ENCODE measurements at places on chromosomes 5 and 9.

GRCh38 chr9:128429513-128430086, 8.9 kb downstream of the CERCAM start:
- no peak for DNase-seq

- no peak for DNase-seq
Observed at GRCh38 chr5:176628406-176629228, 1.7 kb downstream of the SNCB start.

GRCh38 chr5:177456976-177457851, 10.6 kb downstream of the PRR7 start:
- DNase-seq = peak; percentile 85

GRCh38 chr9:36143245-36143641, 6.7 kb downstream of the GLIPR2 start:
- DNase-seq = no peak

GRCh38 chr5:171426266-171426665, 6.8 kb downstream of the FGF18 start:
- DNase-seq = no peak

GRCh38 chr5:154967421-154968024, 26.6 kb downstream of the MRPL22 start:
- DNase-seq = peak; percentile 19

GRCh38 chr5:150577378-150578139, 62.9 kb upstream of the SYNPO start:
- no peak for DNase-seq

GRCh38 chr9:19372567-19372966, 7.5 kb downstream of the RPS6 start:
- no peak for DNase-seq

- no peak for DNase-seq
Observed at GRCh38 chr5:119322948-119323537, 32.8 kb upstream of the TNFAIP8 start.

GRCh38 chr9:87503927-87504326, 6.3 kb downstream of the DAPK1 start:
- DNase-seq = peak; percentile 31

DNA sequence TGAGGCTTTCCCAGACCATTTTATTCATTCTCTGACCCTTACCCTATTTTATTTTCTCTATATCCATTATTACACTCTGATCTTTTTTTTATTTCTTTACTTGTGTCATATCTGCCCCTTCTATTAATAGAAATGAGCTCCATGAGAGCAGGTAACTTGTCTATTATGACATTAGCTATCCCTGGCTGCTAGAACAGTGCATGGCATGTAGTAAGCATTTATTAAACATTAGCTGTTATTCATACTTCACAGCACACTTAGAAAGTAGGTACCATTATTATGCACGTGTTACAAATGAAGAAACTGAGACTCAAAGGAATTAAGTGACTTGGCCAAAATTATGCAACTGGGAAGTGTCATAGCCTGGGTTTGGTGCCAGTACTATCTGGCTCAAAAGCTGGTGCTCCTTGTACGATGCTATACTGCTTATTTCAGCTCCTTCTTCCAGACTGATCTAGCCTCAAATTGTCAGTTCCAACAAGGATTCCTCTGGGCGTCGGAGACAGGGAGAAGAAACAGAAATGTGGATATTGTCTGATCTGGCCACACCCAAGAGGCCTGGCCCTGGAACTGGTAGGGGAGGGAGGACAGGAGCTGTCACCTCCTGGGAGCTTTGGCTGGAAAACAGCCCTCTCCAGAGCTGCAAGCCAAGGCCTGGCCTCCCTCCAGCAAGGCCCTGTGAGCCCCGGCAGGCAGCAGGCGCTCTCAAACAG, 10.8 kb upstream of the NIPAL4 start:
- no peak for DNase-seq

DNA sequence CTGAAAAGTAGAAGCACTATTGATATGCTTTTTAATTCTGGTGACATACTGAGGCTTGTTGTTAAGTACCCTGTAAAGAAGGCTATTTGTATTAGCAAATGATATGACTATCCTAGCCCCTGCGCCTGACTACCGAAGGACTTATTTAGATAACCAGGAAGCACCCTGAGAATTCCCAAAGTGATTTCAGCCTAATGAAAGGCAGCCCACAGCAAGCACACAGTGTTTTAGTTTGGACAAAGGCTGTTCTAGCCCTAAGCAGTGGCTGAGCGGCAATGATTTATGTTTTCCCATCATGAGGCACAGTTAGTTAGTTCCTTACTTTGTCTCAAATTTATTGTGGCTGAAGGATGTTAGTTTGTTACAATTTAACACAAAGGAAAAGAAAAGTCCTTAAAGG, 235.3 kb downstream of the KCTD16 start:
- no peak for DNase-seq

DNA sequence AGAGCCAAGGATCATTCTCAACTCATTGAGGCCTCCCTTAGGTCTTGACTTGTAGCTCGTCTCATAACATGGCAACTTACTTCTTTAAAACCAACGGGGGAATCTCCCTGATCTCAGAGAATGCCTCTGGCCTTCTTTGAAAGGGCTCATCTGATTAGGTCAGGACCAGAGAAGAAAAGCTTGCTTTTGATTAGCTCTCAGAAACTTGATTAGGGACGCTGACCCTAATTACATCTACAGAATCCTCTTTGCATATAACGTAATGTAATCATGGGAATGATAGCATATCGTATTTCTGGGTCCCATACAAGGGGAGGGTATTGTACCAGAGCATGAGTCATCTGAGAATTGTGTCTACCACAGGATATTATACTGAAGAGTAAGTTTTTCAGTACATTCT, 125.1 kb upstream of the SH3GL2 start:
- no peak for DNase-seq

DNA sequence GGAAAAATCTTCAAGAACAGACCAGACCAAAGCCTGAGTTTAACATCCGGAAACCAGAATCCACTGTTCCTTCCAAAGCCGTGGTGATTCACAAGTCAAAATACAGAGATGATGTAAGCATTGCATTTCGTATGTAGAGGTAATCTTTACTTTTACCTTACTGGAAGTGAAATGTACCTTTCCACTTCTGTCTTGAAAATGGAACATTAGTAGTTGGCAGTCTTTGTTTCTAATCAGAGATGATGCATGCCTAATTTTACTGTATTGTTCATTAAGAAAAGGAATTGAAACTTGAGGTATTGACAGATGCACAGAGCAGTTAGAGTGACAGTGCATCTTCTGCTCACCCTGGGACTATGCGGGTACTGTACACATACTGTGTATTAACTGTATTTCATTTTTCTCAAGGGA, 34.6 kb downstream of the HABP4 start:
- no peak for DNase-seq

DNA sequence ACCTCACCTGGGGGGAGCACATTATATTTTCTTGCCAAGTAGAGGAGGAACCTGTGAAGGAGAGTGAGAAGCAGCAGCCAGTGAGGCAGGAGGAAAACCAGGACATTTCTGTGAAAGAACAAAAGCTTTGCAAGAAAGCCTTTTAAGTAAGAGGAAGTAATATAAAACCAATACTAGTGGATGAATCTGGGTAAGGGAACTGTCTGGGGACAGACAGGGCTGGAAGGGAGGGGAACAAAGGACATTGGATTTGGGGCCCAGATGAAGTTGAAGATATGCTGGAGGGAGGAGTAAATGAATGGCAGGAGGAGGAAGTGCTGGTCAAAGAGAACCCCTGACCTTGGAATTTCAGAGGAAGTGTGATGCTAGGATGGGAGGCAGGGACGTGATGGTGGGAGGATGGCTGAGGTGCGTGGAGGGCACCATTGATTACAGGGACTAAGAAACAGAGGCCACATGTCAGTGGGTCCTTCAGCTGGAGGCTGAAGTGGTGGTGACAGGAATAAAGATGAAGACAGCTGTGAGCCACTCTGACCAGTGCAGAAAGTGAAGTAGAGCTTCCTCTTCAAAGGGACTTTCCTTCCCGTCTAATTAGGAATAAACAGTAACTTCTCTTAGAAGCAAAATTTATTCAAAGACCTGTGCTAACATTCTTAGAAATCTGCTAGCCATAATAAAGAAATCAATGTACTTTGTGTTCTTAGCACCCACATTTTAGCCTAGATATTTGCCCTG, 43.5 kb upstream of the FABP6 start:
- DNase-seq = peak; percentile 67

DNA sequence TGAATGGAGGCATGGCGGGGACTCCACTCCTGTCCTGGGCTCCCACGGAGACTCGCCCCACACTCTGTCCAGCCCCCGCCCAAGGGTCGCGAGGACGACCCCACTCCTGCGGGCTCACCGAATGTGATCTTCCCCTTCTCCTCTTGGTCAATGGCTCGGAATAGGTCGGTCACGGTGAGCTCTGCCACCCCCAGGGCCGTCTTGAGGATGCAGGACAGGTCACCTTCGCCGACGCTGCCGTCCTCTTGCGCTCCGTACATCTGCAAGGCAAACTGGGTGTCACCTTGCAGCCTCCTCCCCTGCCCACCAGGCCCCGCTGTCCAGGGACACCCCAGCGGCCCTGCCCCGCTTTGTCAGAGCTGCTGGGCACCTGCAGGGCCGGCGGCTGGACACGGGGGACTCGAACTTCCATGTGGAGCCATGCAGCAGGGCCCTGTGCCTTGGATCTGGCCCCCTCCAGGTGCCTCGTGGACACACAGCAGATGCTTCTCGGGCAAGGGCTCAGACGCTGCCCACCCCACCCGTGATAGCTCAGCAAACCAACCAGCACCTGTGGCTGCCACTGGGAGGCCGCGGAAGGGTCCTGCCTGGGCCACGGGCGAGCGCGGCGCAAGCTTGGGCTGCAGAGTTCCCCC, 21.5 kb upstream of the SLC6A3 start:
- no peak for DNase-seq

GRCh38 chr9:97518909-97519307, 17.4 kb downstream of the TMOD1 start:
- DNase-seq = no peak

- peak; percentile 31 for DNase-seq
Observed at GRCh38 chr5:84718377-84718776, 333.7 kb upstream of the EDIL3 start.

DNA sequence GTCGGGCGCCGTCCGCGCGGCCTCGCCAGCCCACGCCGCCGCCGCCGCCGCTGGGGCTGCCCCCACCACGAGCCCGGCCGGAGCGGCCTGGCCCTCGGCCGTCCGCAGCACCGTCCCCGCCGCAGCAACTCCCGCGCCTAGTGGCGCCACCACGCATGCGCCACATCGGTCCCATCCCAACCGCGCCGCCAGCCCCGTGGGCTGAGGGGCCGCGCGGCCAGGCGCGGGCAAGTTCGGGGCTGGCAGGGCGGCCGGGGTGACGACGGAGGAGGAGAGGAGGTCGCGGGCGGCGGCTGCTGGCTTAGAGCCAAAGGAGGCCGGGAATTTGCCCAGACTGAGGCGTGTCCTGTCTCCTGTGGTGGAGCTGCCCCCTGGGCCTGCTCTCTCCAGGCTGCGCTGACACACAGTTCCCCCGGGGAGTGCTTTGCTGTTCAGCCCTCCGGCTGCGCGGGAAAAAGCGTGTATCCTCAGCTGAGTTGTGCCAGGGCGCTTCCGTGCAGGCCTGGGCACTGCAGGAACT, at the start of gene TUSC1:
Gene TUSC1, minus strand, starts transcription at position 298 of the 520 bp plus-strand sequence. Its CDS starts 132 bp downstream, at position 166.
- DNase-seq = no peak

DNA sequence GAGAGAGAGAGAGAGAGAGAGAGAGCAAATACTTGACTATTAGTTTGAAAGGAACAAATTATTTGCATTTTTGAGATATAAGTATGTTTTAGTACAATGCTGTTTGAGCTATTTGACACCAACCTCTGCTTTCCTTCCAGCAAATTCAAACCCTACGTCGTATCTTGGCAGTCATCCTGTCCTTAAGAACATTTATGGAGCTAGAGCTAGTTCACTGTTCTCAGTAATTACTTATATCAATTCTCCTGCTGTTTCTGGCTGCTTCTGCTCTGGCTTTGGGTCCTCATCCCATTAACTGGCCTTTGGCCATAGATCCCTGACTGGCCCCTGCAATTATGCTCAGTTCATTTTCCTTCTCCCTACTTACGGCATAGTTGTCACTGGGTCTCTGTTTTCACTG, 19.9 kb upstream of the ERAP2 start:
- DNase-seq = no peak

DNA sequence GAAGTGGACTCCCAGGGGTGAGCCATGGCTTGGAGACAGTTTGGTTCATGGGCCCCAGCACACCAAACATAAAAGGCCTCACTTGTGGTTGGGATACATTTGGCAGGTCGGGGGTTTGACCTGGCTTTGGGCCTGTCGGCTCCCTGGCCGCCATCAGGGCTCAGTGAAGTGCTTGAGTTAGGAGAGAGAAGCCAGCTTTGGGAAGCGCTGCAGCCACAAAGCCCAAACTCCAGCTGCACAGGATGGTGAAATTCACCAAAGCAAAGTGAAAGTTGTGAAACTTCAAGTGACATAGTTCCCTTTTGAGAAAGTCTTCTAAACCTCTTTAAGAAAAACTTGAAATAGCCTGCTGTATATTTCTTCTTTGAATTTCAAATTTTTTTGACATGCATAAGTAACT, 27.5 kb downstream of the SLC46A2 start:
- DNase-seq = peak; percentile 72

- DNase-seq = no peak
Observed at GRCh38 chr5:22593592-22593991, 259.6 kb downstream of the CDH12 start.

DNA sequence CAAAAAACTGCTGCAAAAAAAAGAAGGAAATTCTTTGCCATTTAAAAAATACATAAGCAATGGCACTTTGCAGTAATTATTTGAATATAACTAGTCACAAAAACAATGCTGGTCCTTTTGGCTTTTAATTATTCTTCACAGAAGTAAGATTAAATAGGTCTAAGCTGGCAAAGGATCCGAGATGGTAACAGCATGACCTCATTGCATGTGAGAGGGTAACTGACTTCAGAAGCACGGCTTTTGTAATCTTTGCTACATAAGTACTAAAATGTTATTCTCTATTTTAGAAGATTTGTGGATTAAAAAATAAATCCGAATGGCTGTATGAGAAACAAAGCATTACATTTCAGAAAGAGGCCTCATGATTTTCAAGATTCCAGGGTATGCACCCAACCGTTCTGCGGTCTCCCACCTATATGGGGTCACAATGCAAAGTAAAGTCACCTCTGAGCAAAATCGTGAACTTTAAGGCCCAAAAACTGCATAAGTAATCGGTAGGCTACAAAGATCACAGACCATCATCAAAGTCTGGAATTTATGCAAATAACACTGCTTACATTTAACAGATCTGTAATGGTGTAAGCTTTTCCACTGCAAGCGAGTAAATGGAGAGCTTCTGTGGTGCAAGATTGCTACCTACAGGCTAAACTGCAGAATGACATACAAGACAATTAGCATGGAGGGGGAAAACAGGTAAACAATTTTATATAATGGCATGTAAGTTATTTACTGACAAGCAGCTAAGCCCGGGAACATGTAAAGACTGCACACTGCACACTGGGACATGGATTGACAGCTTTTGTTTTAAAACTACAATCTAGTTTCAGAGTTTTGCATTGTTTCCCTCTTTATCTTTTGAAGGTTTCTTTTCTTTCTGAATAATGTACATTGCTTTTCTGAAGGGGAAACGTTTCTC, 231.6 kb downstream of the SLF1 start:
- peak; percentile 72 for DNase-seq

DNA sequence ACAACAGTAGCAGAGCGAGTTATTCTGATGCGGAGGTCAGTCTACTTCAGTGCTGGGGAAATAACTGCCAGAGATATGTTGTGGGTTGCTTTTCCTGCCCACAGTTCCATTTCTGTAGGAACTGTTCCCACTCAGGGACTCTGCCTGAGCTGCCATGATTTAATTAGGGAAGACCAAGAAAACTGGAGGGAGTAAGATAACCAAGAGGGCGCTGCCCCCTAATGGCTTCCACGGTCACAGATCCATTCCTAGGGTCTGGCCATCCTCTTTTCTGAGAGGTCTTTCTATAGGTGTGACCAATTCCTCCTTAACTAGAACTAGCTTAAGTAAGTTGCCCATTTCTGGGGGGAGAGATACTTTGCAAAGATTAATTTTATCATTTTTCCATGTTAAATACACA, 125.9 kb downstream of the APBA1 start:
- DNase-seq = peak; percentile 25
